Left lobe of liver (tissue), 2 donors: ENCODE measurements at places on chromosomes 12 and 14. TPM values are rescaled to one million over a fixed set of nuclear protein-coding genes. Genes with fewer than 3 reads are reported as not detected.
A peak's percentile ranks its signal among the peaks of the same experiment; 100 is the strongest.

The GZMH gene
- total RNA-seq, result 0.28 TPM

The KRT7 gene
- 18.8 TPM for total RNA-seq

The CELA1 gene
- total RNA-seq, result not detected

GRCh38 chr12:74775276-74775675 is 237.6 kb downstream of the ATXN7L3B start:
- DNase-seq, result no peak

DNA sequence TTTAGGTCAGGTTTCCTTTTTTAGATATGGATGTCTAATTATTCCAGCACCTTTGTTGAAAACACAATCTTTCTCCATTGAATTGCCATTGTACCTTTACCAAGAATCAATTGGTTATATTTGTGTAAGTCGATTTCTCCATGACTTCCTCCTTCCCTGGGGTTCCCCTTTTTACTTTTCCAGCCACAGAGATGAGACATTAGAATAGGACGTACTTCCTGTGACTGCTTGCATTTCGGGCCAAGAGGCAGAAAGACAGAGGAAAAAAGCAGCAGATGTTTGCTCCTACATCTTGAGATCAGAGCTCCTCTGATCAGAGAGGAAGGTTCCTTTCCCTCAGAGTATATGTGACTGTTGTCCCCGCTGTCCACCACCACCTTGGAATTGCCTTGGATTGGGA is 453.7 kb upstream of the RGS6 start:
- DNase-seq, result no peak

- no peak for DNase-seq
These were observed 136.1 kb upstream of the WSCD2 start for GRCh38 chr12:107992870-107993451.

DNA sequence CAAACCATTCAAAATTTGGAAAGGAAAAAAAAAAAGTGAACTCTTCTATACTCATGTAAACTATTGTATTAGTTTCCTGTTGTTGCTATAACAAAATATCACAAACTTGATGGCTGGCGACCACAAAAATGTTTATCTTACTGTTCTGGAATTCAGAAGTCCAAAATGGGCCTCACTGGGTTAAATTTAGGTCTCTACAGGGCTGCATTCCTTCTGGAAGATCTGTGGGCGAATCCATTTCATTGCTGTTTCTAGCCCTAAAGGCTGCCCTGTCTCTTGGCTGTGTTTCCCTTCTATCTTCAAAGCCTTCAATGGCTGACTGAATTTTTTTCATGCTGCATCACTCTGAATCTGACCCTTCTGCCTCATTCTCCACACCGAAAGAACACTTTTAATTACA is 105.1 kb upstream of the NAV3 start:
- DNase-seq, result no peak

DNA sequence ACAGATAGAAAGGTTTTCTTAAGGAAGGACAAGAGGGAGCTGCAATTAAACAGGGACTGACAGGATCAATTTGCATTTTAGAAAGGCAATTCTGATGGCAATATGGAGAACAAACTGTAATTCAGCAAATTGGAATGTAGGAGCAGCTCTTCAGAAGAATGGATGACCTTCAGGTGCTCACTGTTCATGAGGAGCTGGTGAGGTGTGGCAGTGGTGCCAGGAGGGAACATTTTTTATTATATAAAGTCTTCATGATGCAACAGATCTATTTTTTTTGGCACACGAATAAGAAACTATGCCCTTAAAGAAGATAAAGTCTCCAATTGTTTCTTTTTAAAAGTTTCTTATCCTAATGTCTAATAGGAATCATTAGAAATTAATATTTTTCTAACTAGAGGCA is 151.7 kb downstream of the SLC38A4 start:
- no peak for DNase-seq

GRCh38 chr12:122125452-122126341 is 47.1 kb downstream of the MLXIP start:
- peak; percentile 82 for DNase-seq

The KCNH3 gene
- total RNA-seq, result 0.13 TPM

DNA sequence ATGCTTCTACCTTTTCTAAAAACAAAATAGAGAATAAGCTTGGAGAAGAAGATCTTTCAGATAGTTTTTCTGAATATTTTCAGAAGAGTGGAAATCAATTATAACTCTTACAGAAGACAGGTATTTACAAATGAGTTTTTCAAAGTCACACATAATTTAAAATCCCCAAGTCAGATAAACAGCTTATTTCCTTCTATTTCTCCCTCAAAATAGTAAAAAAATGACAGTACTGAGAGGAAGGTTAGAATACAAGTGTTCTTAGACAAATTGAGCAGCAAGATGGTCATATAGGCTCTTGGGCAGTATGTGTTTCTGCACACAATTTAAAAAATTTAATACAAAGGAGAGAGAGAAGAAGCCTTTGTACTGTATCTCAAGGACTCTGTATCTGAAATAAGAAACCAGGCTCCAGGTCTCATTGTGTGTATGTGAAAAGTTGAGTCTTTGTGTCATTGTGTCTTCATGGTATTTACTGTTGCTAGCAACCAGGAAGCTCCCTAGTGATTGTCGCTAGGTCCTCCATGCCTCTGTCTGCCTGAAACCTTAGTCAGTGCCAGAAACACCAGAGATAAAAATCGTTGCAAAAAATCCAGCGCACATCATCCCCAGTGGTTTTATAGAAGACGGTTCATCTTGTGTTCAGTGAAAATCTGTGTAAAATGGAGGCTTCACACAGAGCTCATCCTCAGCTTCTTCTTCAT is 12.9 kb upstream of the TUBA1A start:
- peak; percentile 34 for DNase-seq

GRCh38 chr14:68630611-68631393 is 162.1 kb downstream of the ZFP36L1 start:
- peak; percentile 78 for DNase-seq

GRCh38 chr14:85334316-85334715 is 195.6 kb upstream of the FLRT2 start:
- no peak for DNase-seq

GRCh38 chr12:114439261-114439683 is 33.3 kb upstream of the TBX5 start:
- DNase-seq, result no peak

The NFATC4 gene
- 1.4 TPM for total RNA-seq

DNA sequence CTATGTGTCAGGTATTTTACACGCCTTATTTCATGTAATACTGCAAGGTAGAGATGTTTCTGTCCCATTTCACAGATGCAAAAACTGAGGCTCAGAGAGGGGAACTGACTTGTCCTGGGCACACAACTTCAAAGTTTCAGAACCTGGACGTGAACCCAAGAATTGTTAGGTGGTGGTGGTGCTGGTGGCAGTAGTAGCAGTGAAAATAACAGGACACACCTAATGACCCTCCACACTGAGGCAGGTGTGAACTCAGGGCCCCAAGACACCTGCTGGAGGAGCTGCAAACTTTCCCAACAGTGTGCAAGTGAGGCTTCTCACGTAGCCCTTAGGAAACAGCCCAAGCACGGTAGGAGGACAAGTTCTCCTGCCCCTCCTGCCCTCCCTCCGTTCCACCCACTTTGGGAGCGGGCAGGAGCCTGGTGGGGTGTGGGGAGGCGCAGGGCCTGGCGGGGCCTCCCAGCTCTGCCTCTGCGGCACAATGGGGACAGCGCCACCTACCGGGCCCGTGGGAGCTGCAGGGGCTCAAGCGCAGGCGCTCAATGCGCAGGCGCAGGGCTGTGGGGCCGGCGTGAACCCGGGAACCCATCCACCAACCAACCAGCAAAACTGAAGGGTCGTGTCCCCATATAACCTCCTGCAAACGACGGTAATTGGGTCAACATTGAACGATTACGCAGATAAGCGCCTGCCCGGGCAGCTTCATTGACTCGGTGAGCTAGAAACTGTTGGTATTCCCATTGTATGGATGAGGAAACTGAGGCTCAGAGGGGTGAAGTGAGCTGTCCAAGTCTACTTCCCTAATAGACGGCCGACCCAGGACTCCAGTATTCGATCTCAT is 12.0 kb upstream of the TRPV4 start:
- DNase-seq, result peak; percentile 89

- no peak for DNase-seq
These were observed 25.1 kb upstream of the ZNF268 start for GRCh38 chr12:133156125-133156690.

- DNase-seq, result no peak
These were observed 64.7 kb downstream of the MSRB3 start for GRCh38 chr12:65343230-65343629.

DNA sequence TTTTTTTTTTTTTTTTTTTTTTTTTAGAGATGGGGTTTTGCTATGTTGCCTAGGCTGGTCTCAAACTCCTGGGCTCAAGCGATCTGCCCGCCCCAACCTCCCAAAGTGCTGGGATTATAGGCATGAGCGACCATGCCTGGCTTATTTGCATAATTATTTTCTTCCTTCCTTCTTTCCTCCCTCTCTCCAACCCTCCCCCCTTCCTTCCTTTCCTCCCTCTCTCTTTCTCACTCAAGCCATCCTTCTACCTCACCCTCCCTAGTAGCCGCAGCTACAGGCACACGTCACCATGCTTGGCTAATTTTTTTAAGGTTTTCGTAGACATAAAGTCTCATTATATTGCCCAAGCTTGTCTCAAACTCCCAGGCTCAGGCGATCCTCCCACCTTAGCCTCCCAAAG is 83.8 kb downstream of the PEBP1 start:
- no peak for DNase-seq

The C1R gene
- total RNA-seq, result 1,748 TPM

GRCh38 chr14:95519699-95520098 is 3.2 kb upstream of the SYNE3 start:
- peak; percentile 48 for DNase-seq

DNA sequence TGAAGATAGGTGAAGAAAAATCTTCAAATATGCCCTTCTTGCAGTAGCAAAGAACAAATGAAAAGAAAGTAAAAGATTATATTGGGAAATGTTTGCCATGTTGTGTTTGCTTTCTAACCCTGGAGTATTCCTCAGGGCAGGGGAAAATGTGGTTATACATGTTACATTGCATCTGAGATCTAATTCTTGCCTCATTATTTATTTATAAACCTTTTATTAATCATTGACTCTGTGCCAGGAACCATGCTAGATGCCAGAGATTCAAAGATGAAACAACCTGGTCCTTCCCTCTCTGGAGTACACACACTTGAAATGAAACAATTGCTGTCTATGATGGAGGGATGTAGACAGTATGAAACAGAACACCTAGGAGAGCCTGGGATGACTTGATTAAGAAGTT is 128.1 kb upstream of the HMGA2 start:
- DNase-seq, result no peak

DNA sequence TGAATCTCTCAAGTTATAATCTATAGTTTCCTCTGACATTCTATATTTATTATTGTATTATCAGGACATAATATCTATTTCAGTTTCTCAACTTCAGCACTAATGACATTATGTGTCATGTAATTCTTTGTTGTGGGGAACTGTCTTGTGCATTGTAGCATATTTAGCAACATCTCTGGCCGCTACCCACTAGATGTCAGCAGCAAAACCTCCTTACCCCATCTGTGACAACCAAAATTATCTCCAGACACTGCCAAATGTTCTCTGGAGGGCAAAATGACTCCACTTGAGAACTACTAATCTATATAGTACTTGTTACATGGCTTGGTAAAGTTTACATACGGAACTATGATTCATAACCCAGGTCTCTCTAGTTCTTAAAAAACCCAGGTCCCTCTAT is 110.2 kb downstream of the RASSF9 start:
- DNase-seq, result no peak

DNA sequence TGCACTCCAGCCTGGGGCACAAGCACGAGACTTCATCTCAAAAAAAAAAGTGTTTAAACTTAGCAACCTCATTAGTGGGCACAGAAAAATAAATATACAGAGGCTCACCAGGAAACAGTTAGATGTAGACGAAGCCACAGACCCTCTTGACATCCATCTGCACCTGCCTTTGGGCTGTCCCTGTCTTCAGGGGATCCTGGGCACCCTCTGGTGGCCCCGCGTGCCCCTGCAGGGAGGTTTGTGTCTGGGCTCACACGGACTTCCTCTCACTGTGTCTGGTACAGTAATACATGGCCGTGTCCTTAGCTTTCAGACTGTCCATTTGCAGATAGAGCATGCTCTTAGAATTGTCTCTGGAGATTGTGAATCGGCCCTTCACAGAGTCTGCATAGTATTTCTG is 916.5 kb downstream of the TMEM121 start:
- DNase-seq, result no peak

- no peak for DNase-seq
These were observed 940 bp downstream of the MOAP1 start for GRCh38 chr14:93183596-93184317.

DNA sequence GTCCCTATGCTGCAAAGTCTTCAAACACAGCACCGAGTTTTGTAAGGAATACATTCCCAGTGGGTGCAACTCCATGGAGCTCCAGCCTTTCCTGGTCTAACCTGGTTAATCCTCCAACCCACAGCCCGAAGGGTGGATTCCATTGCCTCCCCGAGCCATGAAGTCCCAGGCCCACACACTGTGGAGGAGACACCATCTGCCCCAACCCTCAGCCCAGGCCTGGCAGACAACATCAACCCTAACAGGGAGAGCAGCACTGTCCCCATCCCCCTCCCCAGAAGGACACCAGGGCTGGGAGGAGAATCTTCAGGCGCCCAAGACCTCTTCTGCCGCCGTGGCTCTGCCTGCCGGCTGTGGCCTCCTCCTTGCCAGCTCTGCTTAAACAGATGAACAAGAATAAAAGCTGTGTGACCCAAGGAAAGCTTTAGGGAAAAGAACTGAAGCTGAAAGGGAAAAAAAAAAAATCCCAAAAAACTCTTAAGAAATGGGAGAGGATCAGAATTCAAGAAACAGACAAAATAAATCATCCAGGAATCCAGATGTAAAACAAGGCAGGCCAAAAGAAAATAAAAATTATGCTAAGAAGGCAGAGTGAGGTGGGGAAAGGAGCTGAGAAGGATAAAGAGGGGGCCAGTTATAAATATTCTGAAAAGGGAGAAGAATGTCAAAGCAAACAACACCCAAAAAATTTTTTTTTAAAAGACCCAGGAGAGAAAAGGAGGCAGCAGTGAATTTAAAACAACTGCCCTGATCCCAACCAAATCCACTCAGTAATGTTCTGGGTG is 16.0 kb upstream of the ZFP36L1 start:
- no peak for DNase-seq

DNA sequence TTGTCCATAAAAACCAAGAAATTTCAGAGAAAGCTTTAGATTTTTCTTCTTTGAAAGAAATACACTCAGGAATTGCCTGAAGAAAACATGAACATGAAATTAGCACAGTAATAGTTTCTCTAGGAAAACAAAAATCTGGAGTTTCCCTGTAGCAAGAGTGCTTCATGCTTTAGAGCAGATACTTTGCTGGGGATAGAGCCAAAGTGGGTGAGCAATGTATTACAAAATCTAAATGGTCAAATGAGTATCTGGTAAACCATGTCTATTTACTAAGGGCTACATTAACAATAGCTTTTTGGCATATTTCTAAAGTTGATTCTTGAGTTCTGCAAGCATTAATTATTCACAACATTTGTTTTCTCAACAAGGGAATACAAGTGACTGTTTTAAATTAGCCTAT is 26.2 kb downstream of the AVPR1A start:
- no peak for DNase-seq

- DNase-seq, result no peak
These were observed 29.1 kb downstream of the SLC16A7 start for GRCh38 chr12:59624732-59625460.

DNA sequence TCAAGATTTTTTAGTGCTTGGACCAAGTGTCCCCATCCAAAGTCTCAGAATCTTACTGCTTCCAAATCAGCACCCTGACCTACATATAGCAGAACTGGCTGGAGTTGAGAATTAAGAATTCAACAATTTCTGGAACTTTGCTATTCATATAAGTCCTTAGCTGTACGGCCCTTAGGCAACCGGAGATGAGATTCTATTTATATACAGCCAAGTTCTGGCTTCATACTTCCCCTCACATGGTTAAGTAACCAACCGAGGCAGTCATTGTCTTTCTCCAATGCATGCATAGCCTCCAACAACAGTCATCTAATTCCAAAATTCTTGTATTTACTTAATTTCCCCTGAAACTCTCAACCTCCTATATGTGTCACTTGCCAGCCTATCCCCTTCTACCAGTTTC is 76.6 kb downstream of the SINHCAF start:
- DNase-seq, result no peak
